ENCODE measurements at places on chromosomes 7 and 10.
A peak's percentile ranks its signal among the peaks of the same experiment; 100 is the strongest.

GRCh38 chr7:35722054-35722849 lies 27.3 kb upstream of the HERPUD2 start:
- no peak for DNase-seq

DNA sequence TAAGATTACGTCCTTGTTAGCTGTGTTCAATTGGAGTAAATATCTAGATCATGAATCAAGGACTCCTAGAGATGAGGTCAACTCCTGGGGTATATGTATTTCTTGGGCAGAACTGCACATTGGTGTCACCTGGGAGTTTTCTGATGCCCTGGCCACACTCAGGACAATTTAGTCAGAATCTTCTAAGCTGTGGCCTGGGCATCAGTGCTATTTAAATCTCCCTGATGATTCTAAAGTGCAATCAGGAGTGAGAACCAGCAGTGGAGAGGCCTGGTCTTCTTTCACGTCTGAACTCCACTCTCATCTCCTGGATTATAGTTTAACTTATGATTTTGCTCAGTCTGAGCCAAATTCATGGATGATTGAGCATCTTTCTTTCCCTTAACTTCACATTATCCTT lies 218.0 kb downstream of the BMPER start:
- DNase-seq: no peak

DNA sequence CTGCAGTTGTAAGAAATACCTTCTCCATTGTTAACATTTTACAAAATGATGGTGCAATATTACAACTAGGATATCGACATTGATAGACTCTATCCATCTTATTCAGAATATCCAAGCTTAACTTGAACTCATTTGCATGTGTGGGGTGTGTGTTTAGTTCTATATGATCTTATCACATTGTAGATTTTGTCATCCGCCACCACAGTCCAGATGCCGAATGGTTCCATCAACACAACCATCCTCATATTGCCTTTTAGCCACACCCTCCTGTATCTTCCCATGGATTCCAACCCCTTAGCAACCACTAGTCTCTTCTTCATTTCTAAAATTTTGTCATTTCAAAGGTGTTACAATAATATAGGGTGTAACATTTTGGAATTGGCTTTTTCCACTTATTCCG lies 452.9 kb upstream of the AKR1E2 start:
- no peak for DNase-seq

DNA sequence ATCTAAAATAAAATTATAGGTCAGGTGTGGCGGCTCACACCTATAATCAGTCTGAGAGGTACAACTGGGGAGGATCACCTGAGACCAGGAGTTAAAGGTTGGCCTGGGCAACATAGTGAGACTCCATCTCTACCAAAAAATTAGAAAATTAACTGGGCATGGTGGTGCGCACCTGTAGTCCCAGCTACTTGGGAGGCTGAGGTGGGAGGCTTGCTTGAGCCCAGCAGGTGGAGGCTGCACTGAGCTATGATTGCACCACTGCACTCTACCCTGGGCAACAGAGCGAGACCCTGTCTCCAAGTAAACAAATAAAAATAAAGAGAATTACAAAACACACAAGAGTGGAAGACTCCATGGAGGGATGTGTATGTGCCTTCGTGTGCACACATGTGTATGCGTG lies 171.5 kb downstream of the PARD3 start:
- no peak for DNase-seq

DNA sequence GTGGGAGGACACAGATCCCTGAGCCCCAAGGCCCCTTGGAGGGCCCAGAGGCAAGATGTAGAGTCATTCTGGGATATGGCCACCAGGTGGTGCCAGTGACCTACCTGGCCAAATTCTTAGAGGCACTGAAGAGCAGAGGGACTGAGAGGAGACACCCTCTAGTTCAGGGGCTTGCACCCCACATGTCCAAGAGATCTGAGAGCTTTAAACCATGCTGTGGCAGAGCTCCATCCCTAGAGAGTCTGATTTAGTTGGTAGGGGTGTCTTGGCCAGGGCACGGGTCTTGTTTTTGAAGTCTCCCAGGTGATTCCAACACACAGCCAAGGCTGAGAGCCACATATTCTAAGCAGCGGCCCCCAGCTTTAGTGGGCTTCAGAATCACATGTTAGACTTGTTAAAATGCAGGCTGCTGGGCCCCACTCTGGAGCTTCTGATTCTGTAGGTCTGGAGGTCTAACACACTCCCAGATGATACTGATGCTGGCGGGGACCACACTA lies 52.5 kb downstream of the PRF1 start:
- peak; percentile 65 for DNase-seq

GRCh38 chr7:8615019-8615418 lies 181.6 kb downstream of the NXPH1 start:
- no peak for DNase-seq

DNA sequence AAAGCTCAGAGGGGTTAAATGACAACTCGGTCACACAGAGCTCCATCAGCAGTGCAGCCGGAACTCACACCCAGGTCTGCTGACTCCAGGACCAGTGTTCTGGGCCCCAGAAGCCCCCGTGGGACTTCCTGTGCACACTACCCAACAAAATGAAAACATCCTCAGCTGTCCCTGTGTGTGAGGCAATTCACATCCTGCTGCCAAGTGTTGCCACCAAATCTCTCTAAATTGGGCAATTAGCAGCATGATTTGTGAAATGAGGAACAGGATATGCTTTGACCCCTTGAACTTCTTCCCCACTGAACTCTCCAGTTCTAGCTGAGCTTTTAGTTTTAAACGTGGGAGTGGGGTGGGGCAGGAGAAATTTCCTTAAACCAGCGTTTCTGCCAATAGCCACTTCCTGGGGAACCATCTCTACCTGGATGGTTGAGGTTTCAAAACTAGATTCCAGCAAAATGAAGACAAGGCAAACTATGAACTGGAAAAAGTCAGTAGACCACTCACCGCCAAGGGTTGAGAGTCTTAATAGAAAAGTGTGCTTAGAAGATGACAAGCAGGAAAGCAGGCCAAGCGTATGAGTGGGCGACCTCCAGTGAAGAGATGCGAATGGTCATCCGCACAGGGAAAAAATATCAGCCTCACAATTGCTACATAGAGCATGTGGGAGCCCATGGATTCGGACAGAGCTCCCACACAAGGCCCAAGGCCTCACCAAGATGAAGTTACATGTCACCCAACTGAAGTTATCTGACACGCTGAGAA lies 51.9 kb upstream of the CHST15 start:
- no peak for DNase-seq

DNA sequence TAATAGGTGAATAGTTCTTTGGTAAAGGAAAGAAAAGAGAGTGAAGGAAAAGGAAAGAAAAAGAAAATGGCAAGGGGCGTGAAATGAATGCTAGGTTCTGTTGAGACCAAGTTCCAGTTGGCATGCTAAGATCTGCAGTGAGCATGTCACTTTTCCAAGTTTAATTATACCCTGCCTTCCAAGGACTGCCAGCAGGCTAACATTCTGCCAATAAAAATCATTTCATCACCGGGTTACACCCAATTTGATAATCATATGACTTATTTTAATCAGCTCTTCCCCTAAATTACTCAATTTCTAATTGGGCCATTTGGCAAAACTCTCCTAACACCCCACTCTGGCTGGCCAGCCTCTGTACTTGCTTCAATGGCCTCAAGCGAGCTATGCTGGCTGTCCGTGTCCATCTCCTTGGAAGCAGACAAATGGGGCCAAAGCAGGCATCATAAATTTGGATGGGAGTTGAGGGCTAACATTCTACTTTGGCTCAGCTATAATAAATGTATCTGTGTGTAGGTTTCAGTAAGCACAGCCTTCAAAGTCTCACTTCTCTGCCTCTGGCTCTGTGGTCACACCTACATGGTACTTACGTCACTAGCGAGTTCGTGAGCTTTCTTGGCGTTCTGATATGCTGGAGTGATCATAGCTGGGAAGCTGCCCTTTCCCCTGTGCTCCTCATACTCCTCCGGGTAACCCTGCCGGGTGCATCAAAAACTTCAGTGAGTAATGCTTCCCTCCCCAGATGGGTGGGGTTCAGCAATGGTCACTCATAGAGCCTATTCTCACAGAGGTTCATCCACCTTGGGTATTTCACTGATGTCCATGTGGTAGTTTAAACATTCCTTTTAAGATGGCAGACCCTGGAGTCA lies 17.3 kb downstream of the NRAP start:
- DNase-seq: no peak

DNA sequence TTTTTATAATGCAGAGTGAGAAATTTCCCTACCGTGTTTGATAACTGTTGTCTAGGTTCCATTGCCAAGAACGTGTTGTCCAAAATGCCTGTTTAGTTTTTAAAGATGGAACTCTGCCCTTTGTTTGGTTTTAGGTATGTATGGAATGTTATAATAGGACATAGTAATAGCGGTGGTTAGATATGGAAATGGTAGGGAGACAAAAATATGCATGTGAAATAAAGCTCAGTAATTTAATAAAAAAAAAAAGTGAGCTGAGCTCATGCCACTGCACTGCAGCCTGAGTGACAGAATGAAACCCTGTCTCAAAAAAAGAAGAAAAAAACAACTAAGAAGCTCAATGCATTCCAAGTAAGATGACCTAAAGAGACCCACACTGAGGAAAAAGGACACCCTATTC lies 72.9 kb downstream of the ZNF783 start:
- DNase-seq: peak; percentile 46

- no peak for DNase-seq
These were observed 692 bp downstream of the CARD11 start for GRCh38 chr7:3042861-3043489.

DNA sequence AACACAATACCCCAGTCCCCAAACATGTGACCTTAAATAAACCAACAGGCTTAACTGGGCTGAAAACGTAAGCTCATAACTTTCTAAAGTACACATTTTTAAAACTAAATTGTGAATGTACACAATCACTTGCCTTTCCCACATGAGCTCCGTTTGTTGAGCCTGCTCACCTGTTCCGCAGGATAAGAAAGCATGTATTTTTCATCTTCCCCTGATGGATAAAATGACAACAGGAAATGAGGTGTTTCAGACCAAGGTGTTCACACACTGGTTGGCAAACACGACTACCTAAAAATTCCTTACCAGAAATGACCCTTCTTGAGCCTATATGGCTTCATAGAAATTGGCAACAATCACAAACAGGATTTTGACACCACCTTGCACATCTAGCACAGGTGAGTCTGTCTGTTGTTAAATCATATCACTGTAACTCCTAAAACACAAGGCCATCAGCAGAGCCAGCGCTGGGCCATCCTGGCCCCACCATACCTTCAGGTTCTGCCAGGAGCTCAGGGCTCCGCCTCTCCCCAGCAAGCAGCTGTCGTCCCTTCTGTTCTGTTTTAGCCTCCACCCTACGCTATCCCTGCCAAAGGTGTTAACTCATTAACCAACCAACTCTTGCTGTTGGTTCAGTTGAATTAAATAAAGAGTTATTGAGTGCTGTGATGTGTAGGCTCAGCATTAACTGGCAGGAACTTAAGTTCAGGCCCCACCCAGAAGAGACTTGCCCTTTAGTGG lies 73.6 kb upstream of the RNF32 start:
- no peak for DNase-seq

- DNase-seq: no peak
These were observed 110.4 kb downstream of the AHR start for GRCh38 chr7:17408904-17409290.

GRCh38 chr10:46309511-46310142 lies 22.8 kb downstream of the ANTXRL start:
- no peak for DNase-seq

DNA sequence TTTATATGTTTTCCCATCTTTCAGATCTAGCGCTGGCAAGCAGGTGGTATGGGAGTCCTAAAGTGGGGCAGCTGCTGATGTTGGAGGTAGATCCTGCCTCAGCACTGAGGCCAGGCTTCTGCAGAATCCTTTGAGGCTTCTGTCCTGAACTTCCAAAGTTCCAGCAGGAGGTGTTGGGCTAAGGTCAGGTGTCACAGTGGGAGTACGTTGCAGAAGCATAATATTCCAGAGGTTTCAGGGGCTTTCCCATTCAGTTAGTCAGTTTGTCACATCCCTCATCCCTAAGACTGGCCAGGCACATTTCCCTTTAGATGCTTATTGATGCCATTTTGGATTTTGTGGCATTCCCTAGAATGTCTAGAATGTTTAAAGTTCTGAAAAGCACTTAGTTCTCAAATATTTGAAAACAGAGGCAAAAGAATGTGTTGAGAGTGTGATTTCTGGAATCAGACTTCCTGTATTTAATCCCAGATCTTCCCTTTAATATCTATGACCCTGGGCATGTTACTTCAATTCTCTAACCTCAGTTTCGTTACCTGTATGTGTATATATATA lies 319.1 kb upstream of the PHYHIPL start:
- peak; percentile 62 for DNase-seq

DNA sequence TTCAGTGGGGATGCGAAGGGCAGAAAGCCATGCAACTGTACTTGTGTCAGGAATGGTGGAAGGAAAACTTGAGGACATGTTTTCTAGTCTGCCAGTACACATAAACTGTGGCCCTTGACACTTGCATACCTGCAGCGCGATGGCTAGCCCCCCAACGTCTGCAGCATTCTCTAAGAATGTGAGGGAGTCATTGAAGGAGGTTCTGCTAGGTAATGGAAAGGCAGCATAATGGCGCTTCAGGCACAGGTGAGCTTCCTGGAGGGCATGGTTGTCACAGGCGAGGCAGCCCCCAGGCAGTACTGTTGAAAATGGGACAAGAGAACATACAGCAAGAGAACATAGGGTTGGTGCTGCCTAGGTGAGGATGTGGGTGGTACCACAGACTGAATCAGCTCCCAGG lies 3.5 kb downstream of the LLCFC1 start:
- no peak for DNase-seq

- DNase-seq: no peak
These were observed 1067.0 kb upstream of the LRRTM3 start for GRCh38 chr10:65858841-65859240.

DNA sequence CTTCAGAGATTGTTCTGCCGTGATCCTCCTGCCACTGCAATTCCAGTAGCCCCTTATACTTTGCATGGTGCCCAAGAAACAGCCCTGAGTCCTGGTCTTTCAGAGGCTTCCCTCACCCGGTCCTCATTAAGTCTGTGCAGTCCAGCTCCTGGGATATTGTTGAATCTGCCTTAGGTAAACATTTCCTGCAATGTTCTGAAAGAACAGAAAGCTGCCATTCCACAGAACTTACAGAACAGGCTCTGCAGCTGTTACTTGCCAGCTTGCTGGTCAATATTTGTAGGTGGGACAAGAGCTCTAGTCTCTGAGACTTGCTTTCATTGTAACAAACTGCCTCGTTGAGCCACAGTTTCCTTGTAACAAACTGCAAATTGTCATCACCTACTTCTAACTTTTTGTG lies 115.0 kb upstream of the KIF5B start:
- DNase-seq: no peak

- no peak for DNase-seq
These were observed 70.2 kb upstream of the MKX start for GRCh38 chr10:27815846-27816245.
